ENCODE measurements at places on chromosomes 1 and 21.

- DNase-seq, result peak; percentile 24
These were observed 16.9 kb downstream of the AVPR1B start for GRCh38 chr1:206100226-206100815.

DNA sequence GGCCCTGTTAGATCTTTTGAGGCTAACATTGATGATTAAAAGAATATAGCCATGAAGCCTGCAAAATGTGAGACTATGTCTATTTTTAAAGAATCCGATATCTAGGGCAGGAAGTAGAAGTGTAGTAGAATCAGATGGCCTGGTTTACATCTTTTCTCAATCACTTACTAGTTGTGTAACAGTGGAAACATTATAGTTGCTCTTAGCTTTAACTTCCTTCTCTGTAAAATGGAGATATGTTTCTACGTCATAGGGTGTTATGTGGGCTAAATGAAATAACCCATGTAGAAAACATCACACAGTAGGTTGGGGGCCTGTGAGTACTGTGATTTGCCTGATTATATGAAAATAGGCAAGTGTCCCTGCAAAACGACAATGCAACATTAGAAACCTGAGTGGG, 4.4 kb upstream of the IGFN1 start:
- DNase-seq, result no peak

GRCh38 chr1:6424619-6425593, at the start of gene ESPN:
Gene ESPN, plus strand, starts transcription at chr1:6424776. Its CDS starts 180 bp downstream, at chr1:6424956.
- DNase-seq, result no peak

DNA sequence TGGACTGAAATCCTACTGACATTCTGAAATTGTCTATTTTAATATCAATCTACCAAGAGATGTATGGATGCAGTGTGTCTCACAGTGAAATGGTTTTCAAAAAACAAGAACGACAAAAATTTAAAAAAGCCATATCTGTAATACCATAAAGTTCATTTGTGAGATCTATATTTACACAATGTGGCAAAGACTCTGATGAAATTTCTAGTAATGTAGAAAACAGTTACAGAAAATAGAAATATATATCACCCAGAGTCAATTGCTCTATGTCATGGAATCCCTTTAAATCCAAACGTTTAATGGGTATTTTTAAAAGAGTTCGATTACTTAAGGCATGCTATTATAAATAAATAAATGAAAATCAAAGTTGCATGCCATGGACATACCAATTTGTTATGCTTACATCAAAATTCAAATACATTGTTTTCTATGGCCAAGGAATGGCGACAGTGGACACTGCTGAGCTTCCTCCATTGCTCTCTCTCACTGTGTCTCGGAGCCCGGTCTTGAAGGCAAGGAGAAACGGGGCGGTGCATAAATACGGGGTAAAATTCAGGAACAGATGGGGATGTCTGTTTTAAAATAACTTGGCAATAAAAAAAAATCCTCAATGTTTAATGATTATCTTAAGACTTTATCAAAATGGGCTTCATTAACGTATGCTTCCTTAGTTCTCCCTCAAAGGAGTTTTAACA, 37.0 kb upstream of the SAMSN1 start:
- DNase-seq, result no peak

DNA sequence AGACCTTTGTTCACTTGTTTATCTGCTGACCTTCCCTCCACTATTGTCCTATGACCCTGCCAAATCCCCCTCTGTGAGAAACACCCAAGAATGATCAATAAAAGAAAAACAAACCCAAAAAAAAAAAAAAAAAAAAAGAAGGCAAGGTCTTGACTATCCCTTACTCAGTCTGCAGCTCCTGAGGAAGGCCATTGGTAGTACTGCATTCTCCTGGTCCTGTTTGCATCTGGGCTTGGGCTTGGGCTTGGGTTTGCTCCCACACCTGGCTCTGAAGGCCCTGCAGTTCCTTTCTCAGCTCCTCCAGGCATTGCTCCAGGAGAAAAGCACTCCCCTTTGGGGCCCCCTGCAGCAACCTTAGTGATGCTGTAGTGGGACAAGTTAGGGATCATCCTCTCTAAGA, 1.6 kb downstream of the CCDC163 start:
- no peak for DNase-seq

- DNase-seq, result no peak
These were observed 87.9 kb downstream of the CDC14A start for GRCh38 chr1:100440075-100440809.

DNA sequence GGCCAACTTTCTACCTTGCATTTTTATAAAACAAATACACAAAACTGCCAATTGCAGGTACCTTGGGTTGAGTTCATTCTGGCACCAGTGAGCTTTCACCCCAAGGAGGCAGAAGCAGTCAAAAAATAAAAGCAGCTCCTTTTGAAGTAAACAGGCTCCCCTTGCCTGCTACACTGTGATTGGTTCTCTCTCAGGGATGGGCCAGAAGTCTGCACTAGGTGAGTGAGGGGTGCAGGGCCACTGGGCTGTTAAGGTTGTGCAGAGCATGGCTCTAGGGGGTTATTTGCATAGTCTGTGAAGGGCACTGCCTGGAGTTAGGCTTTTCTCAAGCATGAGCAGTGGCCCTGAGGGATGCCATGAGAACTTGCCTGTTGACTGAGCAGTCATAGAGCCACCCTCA, 39.1 kb downstream of the AKNAD1 start:
- DNase-seq, result no peak

DNA sequence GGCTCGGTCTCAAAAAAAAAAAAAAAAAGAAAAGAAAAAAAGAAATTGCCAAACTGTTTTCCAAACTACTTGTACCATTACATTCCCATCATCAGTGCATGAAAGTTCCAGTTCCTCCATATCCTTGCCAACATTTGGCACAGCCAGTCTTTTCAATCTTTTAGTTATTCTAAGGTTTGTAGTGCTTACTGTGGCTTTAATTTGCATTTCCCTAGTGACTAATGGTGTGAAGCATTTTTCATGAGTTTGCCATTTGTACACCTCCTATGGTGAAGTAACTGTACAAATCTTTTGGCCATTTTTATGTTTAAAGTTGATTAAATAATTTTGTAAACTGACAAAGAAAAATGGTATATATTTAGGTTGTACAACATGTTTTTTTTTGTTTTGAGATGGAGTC, 70.7 kb downstream of the DEGS1 start:
- no peak for DNase-seq

DNA sequence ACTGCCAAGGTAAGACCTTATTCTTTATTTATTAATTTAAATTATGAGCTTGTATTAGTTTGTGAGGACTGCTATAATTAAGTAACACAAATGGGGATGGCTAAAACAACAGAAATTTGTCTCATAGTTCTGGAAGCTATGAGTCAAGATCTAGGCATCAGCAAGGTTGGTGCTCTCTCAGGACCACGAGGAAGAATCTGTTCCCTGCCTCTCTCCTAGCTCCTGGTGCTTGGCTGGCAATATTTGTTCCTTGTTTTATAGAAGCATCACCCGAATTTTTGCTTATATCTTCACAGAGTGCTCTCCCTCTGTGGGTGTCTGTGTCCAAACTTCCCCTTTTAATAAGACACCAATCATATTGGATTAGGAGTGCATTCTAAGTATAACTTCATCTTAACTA, 41.4 kb upstream of the CCDC190 start:
- DNase-seq, result peak; percentile 66

DNA sequence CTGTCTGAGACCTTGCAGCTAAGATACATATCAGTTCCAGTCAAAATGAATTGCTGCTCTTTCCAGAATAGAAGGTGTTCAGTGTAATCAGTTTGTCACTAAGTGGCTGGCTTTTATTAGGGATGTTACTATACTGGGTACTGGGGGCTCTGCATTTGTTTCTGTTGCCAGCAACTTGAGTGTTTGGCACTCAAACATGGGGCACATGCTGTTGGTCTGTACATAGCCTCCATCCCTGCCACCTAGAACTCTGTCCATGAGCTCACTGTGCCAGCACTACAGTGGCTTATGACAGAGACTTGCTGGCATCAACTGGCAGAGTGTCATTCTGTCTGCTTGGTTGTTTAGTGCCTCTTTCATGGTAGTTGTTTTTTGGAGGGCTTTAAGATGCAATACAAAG, 45.1 kb downstream of the RGSL1 start:
- no peak for DNase-seq

- DNase-seq, result no peak
These were observed 207.6 kb downstream of the S1PR1 start for GRCh38 chr1:101444381-101444780.

DNA sequence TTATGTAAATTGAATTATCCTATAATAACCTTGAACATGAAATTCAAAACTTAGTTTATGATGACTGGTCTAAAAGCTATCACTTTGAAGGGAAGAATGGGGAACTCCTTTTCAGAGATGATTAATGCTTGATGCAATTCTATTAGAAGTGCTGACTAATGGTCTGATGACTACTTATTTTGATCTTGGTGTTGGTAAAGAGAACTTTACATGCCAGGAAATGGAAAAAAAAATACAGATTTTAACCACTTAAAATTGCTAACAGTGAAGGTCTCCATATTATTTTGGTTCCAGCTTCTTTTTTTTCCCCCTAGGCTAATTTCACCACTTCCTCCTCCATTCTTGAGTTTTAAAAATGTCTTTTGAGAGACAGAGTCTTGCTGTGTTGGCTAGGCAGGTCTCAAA, 22.9 kb downstream of the S1PR1 start:
- peak; percentile 95 for DNase-seq

DNA sequence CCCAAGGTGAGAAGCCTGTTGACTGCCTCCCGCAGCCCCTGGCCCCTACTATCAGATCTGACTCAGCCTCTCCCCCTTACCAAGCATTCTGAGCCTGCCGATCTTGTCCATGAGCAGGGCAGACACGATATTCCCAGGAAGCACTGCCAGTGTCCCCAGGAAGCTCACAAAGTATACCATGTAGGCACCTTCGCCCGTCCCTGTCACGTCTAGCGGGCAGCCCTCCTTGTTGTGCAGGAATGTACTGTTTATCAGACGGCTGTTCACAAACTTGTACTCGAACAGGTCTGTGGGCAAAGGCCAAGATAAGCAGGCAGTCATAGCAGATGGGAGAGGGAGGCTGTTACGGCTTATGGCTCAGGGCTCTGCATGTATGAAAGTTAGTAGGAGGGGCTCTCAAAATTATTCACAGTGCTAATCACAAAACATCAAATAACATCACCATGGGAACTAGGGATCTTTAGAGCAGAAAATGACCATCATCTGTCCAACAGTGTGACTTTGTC, 7.3 kb downstream of the BOLA1 start:
- DNase-seq, result no peak

GRCh38 chr21:28587748-28588147, 404.9 kb downstream of the LTN1 start:
- no peak for DNase-seq

- peak; percentile 97 for DNase-seq
These were observed at the start of gene PPP1R8 for GRCh38 chr1:27830621-27831440. Gene PPP1R8, plus strand, starts transcription at chr1:27830782. Its CDS starts 54 bp downstream, at chr1:27830836.

DNA sequence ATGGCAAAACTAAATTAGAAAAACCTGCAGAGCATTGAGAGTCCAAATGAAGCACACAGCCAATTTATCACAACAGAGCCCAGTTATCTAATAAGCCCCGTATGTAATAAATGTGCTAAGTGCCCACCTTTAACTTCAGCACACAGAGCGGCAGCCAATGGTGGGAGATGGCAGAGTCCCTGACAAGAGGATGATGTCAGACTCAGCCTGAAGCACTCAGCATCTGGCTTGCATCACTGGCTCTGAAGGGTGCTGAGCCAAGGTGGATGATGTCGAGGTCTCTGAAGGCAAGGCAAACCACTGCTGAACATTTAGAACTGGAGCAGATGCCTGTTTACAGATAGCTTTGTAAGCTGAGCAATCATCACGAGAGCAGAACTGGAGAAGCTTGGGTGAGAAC, 118.3 kb downstream of the NUF2 start:
- DNase-seq, result no peak

DNA sequence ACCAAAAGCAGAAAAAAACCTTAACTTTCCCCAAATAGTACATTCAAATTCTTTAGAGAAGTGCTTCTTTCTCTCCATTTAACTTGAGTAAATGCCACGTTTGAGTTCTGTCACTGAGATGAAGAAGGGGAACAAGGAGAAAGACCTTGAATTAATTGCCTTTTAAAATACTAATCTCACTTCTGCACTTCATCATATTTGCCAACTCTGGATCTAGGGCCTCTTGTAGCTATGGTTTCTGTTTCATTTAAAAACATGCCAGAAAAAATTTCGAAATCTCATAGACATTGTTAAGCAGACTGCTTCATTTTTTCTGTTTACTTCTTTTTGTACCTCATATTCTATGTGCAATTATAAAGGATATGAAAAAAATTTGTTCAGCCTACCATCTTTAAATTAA, 24.6 kb downstream of the MIXL1 start:
- peak; percentile 43 for DNase-seq

DNA sequence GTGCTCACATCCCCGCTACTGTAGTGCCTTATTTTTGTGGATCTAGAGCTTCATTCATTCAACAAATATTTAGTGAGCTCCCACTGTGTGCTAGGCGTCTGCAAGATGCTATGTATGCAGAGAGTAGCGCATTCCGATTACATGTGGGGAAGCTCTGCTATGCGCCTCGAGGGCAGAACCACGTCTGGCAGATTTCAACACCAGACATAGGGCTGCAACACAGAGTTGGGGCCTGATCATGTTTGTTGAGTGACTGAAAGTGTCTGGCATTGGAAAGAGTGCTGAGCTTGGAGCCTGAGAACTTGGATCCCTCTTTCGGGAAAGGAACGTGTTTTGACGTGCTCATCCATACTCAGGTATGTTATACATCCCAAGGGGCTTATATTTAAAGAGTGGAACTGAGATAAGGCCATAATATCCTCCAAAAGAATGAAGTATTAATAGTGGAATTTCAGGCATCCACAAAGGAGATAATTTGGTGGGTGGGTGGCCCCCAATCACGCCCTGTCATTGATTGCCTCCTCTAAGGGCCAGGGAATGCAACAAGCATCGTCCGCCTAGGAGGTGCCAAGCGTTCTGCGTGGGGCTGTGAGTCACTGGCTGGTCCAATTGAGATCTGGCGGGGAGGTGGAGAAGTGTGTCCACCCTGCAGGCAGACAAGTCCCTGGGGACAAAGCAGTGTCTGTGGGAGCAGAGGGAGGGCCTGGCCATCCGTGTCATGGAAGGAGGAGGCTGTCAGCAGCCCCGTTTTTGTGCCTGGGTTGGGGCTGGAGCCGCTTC, 62.8 kb upstream of the ZBTB40 start:
- no peak for DNase-seq

- DNase-seq, result no peak
These were observed 99.8 kb downstream of the PATJ start for GRCh38 chr1:61842036-61842435.

DNA sequence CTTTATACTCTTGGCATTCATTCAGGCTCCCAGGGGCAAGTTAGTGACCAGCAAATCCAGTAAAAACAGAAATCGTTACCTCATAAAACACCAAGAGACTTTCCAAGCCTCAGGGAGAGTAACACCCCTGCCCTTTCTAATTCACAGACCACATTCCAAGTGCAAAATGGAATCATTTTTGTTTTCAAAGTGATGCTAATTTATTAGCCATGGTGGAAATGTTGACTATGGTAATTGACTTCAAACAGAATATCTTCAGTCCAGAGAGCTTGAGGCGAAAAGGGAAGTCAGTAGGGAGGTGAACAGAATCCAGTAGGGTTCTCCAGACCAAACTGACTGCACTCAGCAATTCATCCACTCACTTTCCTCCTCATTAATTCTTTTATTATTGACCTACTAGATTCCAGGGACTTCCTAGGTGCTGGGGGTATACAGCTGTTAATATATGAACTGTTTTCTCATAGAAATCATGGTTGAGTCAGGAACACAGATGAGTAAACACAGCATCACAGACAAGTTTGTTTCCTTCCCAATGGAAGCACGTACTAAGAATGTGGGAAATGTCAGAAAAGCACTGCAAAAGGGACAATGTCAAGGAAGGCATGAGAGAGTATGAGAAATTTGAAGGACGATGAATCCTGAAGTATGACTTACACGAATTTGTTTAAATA, 388.5 kb upstream of the C1orf87 start:
- no peak for DNase-seq

All from suppressor macrophage (primary cell).